WTC11 (cell line): ENCODE measurements at places on chromosomes 13 and 19.
A peak's percentile ranks its signal among the peaks of the same experiment; 100 is the strongest.

GRCh38 chr19:18141031-18141430 lies 11.9 kb upstream of the PIK3R2 start:
- no peak for DNase-seq

GRCh38 chr13:111248822-111249221 lies 71.6 kb upstream of the TEX29 start:
- no peak for DNase-seq

DNA sequence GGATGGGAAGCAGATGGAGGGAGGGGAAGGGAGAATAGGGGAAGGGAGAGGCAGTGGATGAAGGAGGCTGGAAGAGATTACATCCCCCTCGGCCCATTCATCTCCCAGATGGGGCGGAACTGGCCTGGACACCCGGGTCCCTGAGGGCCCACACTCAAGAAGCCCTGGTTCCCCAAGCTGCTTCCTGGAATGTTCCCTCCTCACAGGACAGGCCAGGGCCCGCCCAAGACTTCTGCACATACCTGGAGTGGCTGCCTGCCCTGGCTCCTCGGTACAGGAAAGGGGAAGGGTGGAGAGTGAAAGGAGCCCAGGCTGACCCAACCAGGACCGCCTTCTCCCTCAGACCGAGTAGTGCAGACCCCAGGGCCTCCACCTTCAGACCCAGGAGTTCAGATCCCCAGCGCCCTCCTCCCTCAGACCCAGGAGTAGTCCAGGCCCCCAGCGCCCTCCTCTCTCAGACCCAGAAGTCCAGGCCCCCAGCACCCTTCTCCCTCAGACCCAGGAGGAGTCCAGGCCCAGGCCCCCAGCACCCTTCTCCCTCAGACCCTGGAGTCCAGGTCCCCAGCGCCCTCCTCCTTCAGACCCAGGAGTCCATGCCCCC lies 489 bp downstream of the NTF4 start:
- DNase-seq = peak; percentile 45

- peak; percentile 58 for DNase-seq
Measured at GRCh38 chr13:97028441-97029299, 34.4 kb upstream of the OXGR1 start.

GRCh38 chr19:44772959-44773358 lies 4.7 kb upstream of the CBLC start:
- no peak for DNase-seq

DNA sequence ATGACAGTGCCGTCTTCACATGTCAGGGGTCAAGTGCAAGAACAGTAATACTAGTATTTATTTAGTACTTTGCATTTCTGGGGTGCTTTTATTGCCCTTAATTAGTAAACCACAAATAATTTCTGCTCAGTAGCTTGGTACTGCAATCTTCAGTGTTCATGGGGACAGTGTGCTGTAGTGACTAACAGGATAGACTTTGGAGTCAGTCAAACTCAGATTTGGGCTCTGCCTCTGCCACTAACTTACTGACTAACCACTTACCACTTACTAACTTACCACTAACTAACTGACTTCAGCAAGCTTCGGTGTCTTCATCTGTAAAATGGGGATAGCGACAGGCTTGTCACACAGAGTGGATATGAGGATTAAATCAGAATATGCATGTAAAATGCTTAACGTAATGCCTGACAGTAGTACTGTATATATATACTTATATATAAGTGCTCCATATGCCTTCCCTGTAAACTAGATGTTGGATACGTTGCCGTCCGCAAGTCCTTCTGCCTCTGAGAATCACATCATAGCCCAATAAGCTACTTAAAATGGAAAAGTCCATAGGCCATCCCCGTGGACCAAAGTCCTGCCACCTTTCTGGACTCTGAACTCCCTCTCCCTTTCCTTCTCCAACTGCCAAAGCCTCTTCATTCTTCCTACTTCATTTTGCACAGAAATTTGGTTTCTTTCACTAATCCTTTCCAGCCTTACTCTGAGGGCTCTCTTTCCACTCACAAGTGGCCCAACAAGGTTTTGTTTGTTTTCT lies 158.1 kb downstream of the ZIC5 start:
- DNase-seq = no peak

DNA sequence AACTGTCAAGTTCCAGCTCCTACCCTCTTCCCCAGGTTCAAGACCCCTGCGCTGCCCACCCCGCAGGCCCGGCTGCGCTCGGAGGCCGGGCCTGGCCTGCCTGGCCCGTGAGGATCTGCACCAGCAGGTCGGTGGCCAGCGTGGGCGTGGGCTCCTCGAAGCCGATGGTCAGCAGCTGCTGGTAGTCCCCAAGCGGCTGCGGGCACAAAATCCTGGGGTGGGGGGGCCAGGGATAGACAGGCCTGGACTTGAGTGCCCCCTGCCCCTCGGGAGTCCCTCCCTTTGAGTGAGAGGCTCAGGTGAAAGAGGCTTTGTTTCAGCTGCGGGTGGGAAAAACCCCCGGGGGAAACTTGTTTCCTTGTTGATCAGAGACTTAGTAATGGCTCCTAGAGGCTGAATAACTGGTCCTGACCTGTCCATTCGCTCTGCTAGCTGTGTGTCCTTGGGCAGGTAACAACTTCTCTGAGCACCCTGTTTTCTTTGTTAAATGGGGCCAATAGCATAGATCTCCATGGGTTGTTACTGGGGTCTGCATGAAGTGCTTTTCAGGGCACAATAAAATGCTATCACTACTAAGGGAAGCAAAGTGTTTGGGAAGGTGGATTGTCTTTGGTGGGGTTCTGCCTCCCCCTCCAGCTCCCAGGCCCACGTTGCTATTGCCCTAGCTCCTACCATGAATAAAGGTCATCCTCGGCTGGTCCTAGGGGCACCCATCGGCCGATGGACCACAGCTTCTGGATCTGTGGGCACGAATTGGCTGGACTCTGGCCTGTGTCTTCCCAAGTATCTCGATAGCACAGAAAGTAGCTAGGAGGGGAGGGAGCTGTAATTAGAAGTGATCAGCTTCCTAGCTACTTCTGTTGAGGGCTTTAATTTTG lies 3.5 kb downstream of the C19orf67 start:
- no peak for DNase-seq

DNA sequence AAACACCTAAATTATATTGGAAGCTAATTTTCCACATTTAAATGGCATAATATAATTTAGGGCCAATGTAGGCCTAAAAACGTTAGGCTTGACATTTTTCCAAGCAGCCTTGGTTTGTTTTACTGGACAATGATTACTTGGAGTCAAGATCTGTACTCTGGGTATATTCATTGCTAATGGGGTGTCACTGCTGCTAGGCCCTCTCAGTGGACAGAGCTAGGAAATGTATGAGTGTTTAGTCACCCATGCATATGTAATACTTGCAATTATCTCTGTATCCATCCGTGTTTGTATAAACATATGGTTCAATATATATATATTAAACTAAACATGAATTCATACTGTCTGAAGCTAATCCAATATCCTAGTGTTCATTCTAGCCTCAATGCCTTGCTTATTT lies 598.1 kb downstream of the DCT start:
- DNase-seq = no peak

- peak; percentile 69 for DNase-seq
Measured at GRCh38 chr19:5826531-5827341, 12.8 kb downstream of the FUT6 start.

GRCh38 chr19:50414864-50415660 lies 3.7 kb upstream of the SPIB start:
- DNase-seq = peak; percentile 95

- DNase-seq = no peak
Measured at GRCh38 chr19:19447536-19448237, 42.2 kb downstream of the GATAD2A start.

GRCh38 chr19:18029617-18030338 lies 21.8 kb downstream of the ARRDC2 start:
- no peak for DNase-seq

DNA sequence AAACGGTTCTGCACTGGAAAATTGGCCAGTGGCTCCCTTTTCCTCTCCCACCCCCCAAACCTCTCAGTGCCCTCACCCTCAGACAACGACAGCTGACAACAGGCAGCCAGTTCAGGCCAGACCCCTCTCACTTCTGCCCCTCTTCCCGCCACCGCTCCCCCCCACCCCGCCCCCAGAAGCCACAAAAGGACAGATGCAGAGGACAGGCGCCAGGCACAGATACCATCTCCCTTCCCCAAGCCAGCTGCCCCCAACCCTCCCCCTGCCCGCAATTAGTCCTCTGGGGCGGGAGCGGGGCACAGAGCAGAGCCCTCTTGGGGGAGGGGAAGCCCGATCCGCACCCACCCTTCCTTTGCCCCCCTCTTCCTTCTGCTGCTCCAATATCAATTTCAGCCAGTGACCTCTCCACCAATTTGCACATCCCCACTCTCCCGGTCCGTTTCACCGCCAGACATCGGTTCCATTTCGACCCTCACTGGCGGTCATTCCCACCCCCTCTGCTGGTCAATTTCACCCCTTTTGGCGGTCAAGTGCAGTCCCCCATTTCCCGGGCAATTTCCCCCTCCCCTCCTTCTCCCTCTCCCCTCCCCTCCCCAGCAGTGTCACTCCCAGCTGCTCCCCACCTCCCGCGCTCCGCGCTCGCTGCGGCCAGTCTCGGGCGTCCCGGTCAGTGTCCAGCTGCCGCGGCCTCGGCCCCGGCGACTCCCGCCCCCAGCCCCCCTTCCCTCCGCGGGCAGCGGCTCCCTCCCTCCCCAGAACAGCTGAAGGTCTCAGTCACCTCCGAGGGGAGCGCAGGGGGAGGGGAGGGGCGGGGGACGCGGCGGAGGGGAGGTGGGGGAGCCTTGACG lies at the start of gene SHD:
Gene SHD (plus strand): TSS at position 848 of the 848 bp plus-strand sequence. CDS start 798 bp downstream, outside the sequence.
- DNase-seq = peak; percentile 48

DNA sequence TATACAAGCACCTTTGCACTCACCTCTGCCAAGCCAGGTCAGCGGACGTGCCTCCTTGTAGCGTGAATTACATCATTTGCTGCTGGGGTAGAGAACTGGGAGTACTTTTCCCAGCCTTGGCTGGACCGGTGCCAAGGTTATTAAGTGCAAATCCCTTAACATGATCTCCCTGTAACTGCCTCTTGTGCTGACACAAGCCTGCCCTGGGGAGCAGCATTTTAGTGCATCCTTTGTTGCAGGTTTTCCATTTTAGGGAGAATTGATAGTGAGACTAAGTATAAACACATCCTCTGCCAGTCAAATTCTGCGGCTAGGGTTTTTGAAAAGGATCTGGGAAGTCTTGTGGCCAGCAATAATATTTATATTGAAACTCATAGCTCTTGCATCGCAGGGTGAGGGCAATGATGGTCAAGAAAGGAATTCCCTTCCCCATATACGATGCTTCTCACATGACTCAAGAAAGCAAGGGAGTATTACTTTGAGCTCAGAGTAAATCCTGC lies 32.7 kb upstream of the DCLK1 start:
- no peak for DNase-seq
